Ascending aorta (tissue), 2 donors: ENCODE measurements at places on chromosomes 13 and 19. TPM values are rescaled to one million over a fixed set of nuclear protein-coding genes. Genes with fewer than 3 reads are reported as not detected.

DNA sequence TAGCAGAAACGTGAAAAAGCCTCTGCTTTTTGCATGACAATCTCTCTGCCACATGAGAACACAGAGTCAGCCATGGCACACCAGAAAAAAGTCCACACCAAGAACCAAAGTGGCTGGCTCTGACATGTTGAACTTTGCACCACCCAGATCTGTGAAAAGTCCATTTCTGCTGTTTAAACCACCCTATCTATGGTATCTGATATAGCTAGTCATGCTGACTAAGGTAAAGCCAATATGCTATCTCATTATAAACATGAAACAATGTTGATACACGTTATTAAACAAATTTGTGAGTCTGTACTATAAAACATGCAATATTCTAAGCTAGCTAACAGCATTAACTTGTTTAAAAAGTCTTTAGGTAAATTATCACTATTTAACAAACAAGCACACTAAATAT lies 21.0 kb upstream of the ZNF432 start:
- no peak for DNase-seq

GRCh38 chr19:2201473-2202148 lies 34.5 kb downstream of the PLEKHJ1 start:
- no peak for DNase-seq

Gene IL11
- total RNA-seq, result not detected

- no peak for DNase-seq
Observed at GRCh38 chr13:44470638-44471562, 97.3 kb downstream of the SERP2 start.

GRCh38 chr13:26075498-26075897 lies 23.7 kb upstream of the SHISA2 start:
- no peak for DNase-seq

DNA sequence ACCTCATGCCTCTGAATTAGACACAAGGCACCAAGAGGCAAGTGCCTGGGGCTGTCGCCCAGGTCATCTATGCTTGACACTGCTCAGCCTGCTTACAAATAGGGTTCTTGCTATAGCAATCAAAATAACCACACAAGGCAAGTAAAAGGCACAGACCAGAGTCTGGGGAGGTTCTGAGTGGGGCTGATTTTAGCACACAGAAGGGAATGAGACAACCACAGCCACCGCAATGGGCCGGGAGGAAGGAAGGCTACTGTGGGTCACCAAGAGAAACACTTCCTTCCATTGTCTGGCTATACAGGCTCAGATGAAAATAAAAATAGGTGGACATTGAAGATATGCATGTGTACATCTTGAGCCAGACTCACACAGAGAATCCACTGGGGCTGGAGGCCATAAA lies 159.1 kb downstream of the DLEU7 start:
- DNase-seq, result no peak

Gene BEST2
- not detected for total RNA-seq

DNA sequence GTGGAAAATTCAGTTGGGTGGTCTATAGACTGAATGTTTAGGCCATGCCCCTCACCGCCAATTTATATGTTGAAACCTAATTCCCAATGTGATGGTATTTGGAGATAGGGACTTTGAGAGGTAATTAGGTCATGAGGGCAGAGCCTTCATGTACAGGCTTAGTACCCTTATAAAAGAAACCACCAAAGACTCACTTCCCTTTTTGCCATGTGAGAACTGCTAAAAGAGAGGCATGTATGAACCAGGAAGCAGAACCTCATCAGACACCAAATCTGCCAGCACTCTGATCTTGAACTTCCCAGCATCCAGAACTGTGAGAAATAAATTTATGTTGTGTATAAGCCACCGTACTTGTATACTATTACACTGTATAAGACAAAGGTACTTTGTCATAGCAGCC lies 40.6 kb downstream of the UQCRFS1 start:
- no peak for DNase-seq

Gene B3GNT8
- 3.7 TPM for total RNA-seq

DNA sequence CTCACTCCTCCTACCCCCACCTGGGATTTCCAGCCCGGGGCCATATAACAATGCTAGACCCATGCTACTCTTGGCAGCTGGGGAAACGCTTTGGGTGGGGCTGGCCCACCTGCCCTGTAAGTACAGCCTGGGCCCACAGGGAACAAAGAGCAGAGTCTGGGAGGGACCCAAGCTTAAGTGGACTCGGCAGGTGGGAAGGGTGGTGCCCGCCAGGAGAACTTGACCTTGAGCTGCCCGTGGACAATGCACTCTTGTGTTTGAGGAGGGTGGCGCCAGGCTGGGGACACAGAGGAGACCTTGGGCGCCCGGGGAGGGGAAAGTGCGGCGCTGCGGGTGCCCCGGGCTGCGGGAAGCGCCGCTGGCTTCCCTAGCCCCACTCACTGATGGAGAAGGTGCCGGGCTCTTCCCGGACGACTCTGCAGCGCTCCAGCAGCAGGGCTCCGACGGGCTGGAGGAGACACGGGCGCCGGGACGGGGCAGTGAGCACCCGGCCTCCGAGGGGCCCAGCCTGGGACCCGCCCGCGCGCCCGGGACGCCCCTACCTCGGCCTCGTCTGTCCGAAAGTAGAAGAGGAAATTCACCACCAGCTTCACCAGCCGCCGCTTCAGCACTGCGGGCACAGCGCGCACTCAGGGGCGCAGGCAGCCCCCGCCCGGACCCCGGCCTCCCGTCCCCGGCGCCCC lies 607 bp downstream of the PLEKHJ1 start:
- no peak for DNase-seq

- DNase-seq, result no peak
Observed at GRCh38 chr19:6697291-6697690, 23.2 kb downstream of the C3 start.

DNA sequence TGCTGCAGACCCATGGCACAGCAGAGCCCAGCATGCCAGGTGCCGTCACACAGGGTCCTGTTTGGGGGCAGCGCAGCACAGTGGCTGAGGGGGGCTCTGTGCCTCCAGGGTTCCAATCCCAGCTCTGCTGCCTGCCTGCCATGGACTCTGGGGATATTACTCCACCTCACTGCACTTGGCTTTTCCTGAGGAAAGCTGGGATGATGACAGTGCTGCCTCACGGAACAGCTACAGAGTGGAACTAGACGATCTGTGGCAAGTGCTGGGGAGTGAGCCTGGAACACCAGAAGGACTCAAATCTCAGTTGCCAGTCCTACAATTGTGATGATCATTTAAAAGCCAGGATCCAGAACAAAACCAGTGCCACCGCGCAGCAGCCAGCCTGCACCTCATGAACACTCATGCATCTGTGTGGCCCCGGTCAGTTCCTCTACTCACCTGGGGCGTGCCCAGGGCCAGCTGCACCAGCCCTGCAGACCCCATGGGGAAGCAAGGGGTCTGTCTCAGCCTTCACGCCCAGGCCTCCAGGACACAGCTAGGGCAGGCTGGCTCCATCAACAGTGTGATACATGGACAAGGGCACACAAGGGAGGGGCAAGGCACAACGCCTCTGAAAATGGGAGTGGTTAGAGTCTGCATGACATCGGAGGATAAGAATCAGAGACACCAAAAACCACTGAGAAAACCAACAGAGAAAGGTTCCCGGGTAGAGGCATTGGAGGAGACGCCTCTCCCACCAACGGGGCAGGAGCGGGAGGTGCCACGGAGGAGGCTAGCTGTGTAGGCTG lies 55.2 kb downstream of the ATP7B start:
- no peak for DNase-seq

DNA sequence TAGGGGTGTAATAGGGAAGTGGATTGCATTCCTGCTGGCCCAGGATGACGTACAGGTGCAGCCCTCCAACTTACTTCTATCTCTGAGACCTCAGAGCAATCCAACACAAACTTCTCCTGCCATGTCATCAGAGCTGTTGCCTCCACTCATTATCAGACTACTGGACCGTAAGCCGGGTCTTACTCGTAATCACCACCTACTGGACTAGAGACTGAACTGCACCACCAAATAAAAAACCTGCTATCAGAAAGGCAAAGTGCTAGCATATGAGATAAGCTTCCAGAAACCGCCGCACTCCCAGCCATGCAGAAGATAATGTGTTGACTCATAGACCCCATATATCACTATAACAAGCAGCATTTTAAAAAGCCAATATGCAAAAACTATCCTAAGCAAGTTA lies 102.0 kb downstream of the SLITRK1 start:
- no peak for DNase-seq

DNA sequence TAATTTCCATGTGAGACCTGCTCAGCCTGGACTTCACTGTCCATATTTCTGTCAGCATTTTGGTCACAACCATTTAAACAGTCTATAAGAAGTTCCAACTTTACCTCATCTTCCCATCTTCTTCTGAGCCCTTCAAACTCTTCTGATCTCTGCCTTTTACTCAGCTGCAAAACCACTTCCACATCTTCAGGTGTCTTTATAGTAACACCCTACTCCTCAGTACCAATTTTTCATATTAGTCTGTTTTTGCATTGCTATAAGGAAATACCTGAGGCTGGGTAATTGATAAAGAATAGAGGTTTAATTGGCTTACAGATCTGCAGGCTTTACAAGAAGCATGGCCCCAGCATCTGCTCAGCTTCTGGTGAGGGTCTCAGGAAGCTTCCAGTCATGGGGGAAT lies 1648.9 kb upstream of the SLC10A2 start:
- DNase-seq, result no peak

- DNase-seq, result no peak
Observed at GRCh38 chr13:110403721-110404120, 96.6 kb downstream of the COL4A2 start.

GRCh38 chr19:4744451-4745174 lies 21.0 kb upstream of the DPP9 start:
- no peak for DNase-seq

- no peak for DNase-seq
Observed at GRCh38 chr13:25109341-25109740, 13.4 kb downstream of the PABPC3 start.

DNA sequence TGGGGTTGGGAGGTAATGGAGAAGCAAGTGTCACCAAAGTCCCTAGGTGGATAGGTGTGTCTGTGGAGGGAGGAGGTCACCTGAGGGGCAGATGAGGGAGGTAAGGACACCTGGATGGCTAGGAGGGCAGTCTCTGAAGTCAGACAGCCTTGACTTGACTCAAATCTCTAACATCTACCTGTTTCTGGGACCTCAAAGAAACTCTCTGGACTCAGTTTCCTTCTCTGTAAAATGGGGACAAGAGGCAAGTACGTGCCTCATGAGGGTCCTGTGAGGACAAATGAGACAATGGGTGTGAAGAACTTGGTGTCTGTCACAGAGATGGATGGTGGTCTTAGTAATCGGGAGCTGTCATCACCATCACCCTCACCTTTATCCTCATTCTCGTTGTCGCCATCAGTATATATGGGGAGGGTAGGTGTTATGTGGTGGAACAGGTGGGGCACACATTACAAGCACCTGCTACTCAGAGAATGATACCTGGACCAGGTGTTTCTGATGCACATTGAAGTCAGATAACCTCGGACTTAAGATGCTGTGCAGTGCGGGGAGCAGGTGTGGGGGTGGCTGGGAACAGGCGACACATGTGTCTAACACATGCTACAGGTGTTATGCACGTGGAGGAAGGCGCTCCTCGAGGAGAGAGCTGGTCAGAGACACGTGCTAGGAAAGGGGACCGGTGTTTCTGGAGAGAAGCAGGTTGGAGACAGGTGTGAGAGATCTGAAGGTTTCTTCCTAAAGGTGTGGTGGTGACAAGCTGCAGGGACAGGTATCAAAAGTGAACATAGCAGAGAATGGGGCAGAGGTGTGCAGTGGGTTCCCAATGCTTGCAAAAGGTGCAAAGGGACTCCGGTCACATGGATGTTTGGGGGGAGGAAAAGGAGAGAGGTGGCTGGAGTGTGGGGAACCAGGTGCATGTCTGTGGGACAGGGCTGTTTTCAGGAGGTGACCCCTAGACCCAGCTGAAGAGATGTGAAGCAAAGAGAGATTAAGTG lies 3.8 kb downstream of the ERFL start:
- no peak for DNase-seq

GRCh38 chr13:40580566-40581276 lies 85.7 kb downstream of the FOXO1 start:
- DNase-seq, result no peak

Gene IGFL4
- total RNA-seq, result not detected

DNA sequence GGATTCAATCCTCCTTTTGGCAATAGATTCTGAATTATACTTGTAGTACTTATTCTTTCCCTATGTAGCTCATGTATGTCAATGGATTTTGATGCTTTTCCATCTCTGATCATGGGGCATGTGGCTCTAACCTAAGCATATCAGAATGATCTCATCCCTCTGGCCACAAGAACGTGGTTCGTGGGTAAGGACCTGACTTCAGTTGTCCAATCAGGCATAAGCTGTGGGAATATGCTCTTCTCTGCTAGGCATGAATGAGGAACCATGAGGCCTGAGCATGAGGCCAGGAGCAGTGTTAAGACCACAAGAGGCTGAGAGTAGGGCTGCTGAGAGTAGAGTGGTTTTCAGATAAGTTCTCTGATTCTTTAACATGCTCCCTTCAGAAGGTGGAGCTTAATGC lies 292.4 kb upstream of the TSHZ3 start:
- no peak for DNase-seq

- no peak for DNase-seq
Observed at GRCh38 chr13:111920306-111920931, 146.5 kb upstream of the SOX1 start.

Gene PRKCG
- not detected for total RNA-seq

DNA sequence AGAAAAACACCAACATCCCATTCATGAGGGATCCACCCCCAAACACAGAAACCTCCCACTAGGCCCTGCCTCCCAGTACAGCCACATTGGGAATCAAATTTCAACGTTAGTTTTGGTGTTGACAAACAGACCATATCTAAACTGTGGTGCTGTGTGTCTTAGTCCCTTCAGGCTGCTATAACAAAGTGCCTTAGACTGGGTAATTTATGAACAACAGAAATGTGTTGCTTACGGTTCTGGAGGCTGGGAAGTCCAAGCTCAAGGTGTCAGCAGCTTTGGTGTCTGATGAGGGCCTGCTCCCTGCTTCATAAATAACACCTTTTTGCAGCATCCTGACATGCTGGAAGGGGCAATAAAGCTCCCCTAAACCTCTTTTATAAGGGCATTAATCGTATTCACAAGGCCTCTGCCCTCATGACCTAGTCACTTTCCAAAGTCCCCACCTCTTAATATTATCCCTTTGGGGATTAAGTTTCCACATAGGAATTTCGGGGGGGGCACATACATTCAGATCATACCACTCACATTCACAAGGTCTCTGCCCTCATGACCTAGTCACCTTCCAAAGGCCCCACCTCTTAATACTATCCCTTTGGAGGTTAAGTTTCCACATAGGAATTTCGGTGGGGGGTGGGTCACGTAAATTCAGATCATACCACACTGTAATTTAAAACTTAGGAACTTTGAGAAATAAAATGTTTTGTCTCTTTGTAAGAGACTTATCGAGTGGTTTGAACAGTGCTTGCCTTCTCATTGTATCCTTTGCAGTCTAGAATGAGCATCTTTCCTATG lies 27.5 kb downstream of the ZNF507 start:
- no peak for DNase-seq

DNA sequence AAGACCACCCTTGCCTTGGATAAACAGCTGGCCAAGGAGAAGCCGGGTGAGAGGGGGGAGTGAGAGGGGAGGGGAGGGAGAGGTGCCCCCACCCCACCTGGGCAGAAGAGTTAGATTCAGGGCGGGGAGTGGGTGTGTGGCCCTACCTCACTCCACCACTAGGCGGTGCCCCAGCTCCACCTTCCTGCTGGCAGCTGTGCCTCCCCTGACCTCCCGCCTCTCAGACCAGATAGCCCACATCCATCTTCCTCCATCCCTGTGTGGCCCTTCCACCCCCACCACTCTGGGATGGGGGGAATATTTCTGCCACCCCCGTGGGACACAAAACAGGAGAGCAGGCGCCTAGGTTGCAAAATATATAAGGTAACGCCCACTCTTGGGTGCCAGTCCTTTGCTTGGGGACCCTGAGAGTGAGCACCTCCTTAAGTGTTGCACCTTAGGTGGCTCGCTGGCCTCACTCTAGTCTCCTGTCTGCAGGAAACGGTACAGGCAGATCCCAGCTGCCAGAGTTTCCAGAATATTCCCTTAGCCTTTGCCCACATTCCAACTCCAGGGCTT lies 13.8 kb upstream of the EHD2 start:
- DNase-seq, result no peak
